Activated naive CD4-positive, alpha-beta T cell treated with anti-CD3 and anti-CD28 coated beads, Interleukin-2, amount 10 ng/mL, durations not matched to agents 7 days and 5 days (primary cell): ENCODE measurements at places on chromosomes 7 and 10.

GRCh38 chr10:72337039-72337629 lies 17.6 kb downstream of the DNAJB12 start:
- no peak overlapping the region for H3K27ac ChIP-seq
- DNase-seq: peak; percentile 75
- peaks cover 63% of the 10 kb centered on the region for H3K4me1 ChIP-seq

DNA sequence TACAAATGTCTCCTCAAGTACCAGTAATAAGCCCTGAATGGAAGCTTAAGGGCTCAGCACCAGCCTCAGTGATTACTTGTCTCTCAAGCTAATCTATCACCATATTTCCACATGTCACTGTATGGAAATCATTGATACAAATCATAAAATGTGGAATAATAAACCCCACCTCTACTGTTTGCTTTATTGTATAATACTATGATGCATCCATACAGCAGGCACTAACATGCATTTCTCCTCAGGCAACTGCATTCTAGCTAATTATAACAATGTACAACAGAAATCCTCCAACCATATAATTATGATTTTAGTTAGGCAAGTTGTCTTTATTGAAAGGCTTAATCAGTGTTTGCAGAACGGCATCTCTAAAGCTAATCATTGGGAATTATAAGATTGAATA lies 26.2 kb downstream of the CRPPA start:
- no peaks in the 10 kb centered on the region for H3K4me1 ChIP-seq
- peaks cover 10% of the 10 kb centered on the region for H3K36me3 ChIP-seq
- no peak for DNase-seq

DNA sequence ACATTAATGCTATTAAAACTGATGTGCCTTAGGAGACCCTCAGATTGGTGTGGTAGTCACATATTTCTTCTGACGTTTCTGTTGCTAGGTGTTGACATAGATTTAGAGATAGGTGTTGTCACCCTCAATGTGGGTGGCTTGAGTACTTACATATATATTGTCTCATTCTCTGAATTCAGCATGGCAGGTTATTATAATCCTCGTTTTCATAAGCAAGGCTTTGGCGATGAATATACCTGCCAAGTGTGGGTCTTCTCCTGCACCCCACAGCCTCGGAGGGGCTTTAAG lies 7.0 kb downstream of the FBH1 start:
- no peak for DNase-seq
- no peaks in the 10 kb centered on the region for H3K27me3 ChIP-seq
- H3K27ac ChIP-seq: peak overlapping the region; percentile 16
- H3K4me1 ChIP-seq: peaks cover 51% of the 10 kb centered on the region
- no peak overlapping the region for H3K4me3 ChIP-seq

- H3K27ac ChIP-seq: no peak overlapping the region
- no peak for DNase-seq
- H3K4me3 ChIP-seq: no peak overlapping the region
- no peaks in the 10 kb centered on the region for H3K27me3 ChIP-seq
- no peaks in the 10 kb centered on the region for H3K4me1 ChIP-seq
These were observed 578.9 kb upstream of the SEMA3D start for GRCh38 chr7:85765698-85766298.

- H3K4me3 ChIP-seq: no peak overlapping the region
- H3K4me1 ChIP-seq: peaks cover 12% of the 10 kb centered on the region
- no peaks in the 10 kb centered on the region for H3K36me3 ChIP-seq
- no peak overlapping the region for H3K27ac ChIP-seq
- no peak for DNase-seq
These were observed 40.0 kb upstream of the GRB10 start for GRCh38 chr7:50822706-50823105.

GRCh38 chr10:67033878-67034277 lies 108.0 kb downstream of the LRRTM3 start:
- H3K4me3 ChIP-seq: no peak overlapping the region
- no peaks in the 10 kb centered on the region for H3K27me3 ChIP-seq
- H3K36me3 ChIP-seq: no peaks in the 10 kb centered on the region
- DNase-seq: no peak
- no peaks in the 10 kb centered on the region for H3K4me1 ChIP-seq

- H3K27ac ChIP-seq: no peak overlapping the region
- DNase-seq: no peak
- H3K4me3 ChIP-seq: no peak overlapping the region
- no peaks in the 10 kb centered on the region for H3K27me3 ChIP-seq
- no peaks in the 10 kb centered on the region for H3K4me1 ChIP-seq
These were observed 166.3 kb upstream of the RHOBTB1 start for GRCh38 chr10:61110188-61110844.
